Stimulated activated CD8-positive, alpha-beta memory T cell treated with anti-CD3 and anti-CD28 coated beads, Interleukin-7, amount 100 ng/mL, for 1 hour (primary cell): ENCODE measurements at places on chromosomes 4 and X.

DNA sequence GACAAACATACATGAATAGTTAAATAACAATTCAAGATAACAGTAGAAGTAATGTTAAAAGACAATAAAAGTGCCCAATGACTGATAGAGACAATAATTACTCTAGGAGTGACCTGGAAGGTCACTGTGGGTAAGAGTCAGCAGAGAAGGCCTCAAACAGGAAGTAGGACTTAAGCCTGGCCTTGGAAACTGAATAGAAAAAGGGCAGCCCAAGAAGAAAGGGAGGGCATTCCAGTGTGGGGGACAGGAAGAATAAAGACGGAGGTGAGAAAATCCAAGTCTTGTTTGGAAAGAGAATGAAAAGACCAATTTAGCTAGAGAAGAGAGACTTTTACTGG, 6.0 kb downstream of the P2RY4 start:
- DNase-seq, result no peak

DNA sequence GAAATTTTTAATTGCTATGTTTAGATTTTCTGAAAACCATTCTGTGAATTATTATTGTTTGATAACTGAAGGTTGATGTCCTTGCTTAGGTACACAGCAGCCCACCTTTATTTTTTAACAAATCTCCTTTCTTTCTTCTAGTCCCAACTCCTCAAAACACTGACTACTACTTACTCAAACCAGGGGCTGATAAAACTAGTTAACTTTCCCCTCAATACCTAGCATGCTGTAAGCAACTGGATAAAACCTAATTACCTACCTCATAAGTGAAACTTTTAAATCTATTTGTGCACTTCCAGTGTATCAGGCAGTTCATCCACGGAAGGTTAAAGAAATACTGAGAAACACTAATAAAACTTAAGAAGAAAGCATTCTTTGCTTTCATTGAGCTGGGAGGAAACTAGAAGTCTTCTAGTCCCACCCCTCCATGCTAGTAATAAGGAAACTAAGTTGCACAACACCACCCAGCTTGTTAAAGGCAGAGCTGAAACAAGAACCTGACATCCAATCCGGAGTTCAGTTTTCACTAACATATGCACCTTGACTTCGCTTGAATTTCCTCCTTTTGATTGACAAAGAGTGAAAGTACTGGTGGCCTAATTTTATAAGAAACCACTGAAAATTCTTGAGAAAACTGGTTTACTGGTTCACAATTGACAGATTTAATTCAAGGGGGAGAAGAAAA, 180.2 kb upstream of the TET2 start:
- DNase-seq, result no peak

- DNase-seq, result no peak
Observed at GRCh38 chr4:54902271-54902670, 223.1 kb downstream of the KDR start.

DNA sequence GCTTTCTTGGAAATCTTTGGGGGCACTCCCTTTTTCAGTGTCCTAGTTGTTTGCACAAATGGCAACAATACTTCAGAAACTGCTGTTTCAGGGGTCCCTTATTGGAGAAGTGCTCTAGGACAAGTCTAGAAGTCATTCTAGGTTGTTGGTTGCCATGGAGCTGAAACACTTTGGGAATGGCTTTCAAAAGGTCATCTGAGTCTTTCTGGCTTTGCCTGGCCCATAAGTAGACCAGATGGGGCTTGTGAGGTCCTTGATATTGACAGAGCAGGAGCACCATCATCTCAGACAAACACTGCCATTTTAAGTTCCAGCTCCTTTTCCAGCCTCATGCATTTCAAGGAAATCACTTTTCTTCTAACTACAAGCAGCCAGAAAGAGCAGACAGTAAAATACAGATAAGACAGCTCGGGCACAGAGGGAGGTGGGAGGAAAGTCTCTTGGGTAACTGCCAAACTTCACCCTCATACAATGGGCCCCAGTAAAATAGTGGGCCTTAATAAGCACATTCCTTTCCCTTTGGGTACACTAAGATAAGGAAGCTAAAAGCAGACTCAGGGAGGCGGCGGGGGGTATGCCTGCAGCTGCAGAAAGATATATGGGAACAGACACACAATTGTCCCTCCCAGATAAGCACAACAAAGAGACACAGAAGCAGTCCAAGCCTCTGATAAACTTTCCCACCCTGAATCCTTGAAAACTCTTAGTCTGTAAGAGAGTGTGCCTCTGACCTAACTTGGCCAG, 8.5 kb upstream of the NXF3 start:
- DNase-seq, result no peak

GRCh38 chr4:6298035-6298434, 28.4 kb downstream of the WFS1 start:
- no peak for DNase-seq

GRCh38 chrX:12142661-12143060, 4.4 kb downstream of the FRMPD4 start:
- DNase-seq, result no peak

DNA sequence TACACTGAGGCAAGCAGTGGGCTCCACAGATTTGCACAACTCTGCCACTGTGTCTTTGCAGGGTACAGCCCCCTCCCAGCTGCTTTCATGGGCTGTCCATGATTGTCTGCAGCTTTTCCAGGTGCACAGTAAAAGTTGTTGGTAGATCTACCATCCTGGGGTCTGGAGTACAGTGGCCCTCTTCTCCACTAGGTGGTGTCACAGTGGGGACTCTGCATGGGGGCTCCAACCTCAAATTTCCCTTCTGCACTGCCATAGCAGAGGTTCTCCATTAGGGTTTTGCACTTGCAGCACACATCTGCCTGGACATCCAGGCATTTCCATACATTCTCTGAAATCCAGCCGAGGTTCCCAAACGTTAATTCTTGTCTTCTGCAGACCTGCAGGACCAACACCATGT, 1002.3 kb downstream of the FAM133A start:
- DNase-seq, result no peak

DNA sequence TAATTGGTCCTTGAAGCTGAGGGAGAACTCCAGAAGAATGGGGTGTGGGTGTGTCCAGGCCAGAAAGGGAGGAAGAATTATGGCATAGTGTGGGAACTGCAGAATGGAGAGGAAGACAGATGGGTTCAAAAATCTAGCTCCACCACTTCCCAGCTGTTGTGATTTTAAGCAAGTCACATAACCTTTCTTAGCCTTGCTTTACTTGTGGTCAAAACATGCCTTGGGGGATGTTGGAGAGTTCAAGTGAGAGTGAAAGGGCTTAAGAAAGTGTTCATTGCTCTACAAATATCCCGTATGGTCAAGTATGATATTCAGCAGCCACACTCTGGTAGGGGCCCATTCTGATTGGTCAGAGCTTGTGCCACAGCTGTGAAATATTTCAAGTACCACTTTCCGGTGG, 15.0 kb upstream of the STARD8 start:
- no peak for DNase-seq

GRCh38 chr4:176323511-176324160, 3.9 kb downstream of the SPCS3 start:
- no peak for DNase-seq

DNA sequence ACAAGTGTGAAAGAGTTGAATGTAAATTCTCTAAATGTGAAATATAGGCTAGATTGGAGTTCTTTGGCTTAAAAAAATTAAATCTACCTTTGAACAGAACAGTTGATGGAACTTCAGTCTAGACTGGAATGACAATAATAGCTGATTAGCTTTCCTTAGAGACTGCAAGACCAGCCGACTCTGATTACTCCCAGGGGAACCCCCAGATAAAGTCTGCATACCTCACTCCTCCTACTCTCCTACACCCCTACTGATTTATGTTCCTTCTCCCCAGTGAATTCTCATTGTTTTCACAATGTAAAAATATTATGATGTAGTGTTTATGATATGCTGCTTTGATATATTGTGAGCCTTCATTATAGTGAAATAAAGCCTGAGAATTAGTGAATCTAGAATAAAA, 241.3 kb downstream of the CFAP299 start:
- DNase-seq, result no peak

DNA sequence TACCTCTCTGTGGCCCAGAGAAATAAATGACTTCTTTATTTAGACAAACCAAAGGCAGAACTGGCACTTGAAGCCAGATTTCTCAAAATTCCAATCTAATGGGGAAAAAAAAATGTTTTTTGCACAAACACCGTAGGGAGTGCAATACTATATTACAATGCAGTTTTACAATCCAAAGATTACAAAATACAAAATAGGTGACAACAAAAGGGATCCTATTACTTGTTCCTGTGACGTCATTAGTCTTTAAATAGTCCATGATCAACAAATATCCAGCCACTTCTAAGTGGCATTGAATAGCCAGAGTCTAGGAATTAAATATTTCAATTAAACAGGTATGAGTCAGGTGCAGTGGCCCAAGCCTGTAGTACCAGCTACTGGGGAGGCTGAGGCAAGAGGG, 3.0 kb upstream of the APBB2 start:
- DNase-seq, result no peak

- no peak for DNase-seq
Observed at GRCh38 chr4:41967392-41967791, 14.2 kb upstream of the DCAF4L1 start.

DNA sequence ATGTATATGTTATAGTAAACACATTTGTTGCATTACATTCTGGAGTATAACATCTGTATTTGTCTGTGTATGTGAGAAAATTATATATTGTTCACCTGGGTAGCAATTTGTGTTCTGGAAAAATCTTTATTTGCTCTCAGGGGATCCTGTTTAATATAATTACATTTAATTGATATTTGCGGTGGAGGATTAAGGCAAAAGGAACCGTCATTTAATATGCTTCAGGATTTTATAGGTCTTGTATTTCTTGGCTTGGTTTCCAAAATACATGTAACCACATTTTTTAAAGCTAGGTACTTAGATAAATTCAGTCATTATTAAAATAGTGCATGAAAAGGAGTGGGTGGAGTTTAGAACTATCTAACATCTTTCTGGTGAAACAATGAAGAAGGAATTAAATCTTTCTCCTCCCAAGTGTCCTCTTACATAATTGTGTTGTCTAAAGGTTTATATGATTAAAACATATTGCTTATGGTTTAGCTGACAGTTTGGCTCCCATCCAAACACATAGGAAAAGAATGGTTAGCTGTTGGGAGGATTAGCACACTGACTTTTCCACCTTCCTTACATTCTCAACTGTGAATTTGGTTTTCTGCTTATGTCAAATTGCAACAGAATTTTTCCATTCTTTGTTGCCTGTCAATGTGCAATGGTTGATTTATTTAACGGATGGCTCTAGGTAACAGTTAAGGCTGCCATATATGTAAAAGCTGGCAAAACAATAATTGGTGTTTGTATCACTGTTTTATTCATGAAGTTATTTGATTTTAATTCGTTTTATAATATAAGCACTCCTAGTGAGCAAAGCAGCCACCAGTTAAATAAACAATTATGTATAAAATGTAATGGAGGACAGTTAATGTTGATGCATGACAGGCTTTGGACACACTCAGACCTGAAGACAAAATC, 250.8 kb upstream of the SFRP2 start:
- no peak for DNase-seq

GRCh38 chr4:166021617-166022016, 148.6 kb downstream of the TLL1 start:
- DNase-seq, result no peak

- no peak for DNase-seq
Observed at GRCh38 chr4:82988323-82988832, 22.2 kb downstream of the LIN54 start.
